ENCODE measurements at places on chromosomes 1 and 21.

DNA sequence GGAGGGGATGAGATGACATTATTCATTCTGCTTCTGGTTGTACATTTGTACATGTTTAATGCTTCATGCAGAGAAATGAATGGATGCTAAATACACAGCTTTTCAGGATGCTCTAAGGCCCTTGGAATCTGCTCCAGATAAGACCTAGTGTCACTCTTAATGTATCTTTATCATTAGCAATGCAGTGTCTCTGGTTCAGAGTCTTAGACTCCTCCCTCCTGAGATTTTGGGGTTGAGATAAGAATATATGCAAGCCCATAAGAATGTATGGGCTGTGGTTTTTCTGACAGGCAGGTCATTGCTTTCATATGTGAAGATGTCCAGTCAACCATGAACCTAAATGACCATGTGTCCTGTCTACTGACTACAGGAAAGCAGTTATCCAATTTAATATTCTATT, 415.5 kb downstream of the RPS6KC1 start:
- DNase-seq, result no peak

GRCh38 chr21:19577381-19577780, 1173.8 kb upstream of the TMPRSS15 start:
- DNase-seq, result no peak

DNA sequence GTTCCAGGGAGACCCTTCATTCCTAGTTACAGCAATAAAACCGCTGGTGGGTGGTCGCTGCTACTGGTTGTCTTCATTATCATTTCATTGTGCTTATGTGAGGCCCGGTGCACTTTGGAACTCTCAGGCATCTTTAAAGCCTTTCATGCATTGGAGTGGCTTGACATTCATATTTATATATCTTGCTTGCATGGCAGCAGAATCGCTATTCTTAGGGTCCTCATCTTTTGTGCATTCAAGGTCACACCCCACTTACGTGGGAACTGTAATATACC, 110.1 kb downstream of the ZBTB18 start:
- DNase-seq, result no peak

DNA sequence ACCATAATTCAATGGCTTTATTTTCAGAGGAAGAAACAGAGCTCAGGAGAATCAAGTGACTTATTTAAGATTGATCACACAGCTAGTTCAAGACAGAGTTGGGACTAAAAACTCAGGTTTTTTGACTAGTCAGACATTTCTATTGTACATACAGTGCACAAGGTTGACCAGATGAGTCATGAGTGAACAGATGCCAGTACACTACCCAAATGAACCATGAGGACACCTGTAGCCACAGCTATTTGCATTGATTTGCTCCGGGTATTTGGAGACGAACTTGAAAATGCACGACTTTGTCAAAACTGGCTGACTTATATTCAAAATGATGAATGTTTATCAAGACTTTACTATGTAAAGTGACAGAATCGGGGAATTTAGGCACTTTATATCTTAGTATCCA, 161.7 kb upstream of the ST6GALNAC5 start:
- no peak for DNase-seq

GRCh38 chr1:174877208-174877673, 122.5 kb upstream of the CACYBP start:
- no peak for DNase-seq

DNA sequence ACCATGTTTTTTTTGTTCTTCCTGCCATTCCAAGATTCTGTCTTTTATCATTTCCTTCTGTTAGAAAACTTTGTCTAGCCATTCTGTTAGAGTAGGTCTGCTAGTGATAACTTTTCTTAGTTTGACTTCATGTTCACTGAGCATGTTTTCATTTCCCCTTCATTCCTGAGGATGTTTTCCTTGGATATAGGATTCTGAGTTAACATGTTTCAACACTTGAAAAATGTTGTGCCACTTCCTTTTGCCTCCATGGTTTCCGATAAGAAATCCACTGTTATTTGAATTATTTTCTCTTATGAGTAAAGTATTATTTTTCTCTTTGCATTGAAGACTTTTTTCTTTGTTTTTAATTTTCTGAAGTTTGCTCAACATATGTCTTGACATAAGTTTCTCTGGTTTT, 66.7 kb downstream of the ATP1A1 start:
- no peak for DNase-seq

- no peak for DNase-seq
Observed at GRCh38 chr1:234841281-234841680, 231.3 kb upstream of the IRF2BP2 start.

DNA sequence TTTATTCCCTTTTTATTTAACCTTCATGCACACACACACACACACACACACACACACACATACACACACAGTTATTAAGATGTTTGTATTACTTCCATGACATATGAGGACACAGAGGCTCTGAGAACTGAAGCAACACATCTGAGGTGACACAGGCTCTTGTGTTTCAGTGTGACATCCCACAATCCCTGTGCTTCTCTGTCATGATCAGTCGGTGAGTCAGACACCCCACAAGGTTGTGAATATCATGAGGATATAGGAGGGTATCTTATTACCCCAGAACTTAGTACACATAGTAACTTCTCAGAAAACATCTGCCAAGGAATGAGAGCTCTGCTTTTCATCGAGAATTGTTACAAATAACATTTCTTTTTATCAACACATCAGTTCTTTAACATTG, 459.3 kb downstream of the PLPP3 start:
- no peak for DNase-seq

DNA sequence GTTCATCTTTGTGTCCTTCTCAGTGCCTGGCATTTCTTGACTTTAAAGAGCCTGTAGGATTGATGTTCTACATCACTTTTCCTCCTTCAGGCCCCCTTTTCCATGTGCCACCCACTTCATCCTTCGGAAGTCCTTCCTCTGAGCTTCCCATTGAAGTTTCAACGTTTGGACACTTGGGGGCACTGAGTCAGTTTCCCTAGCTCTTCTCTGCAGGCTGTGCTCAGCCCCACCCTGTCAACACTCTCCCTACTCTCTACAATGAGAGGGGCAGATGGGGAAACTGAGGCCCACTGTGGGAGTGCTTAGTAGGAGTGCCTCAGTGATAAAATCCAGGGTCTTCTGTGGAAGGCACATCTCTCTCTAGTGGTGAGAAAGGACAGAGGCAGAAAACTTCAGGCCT, 11.9 kb downstream of the KCNJ10 start:
- DNase-seq, result no peak

GRCh38 chr21:42527489-42528158, 14.0 kb downstream of the SLC37A1 start:
- DNase-seq, result no peak

DNA sequence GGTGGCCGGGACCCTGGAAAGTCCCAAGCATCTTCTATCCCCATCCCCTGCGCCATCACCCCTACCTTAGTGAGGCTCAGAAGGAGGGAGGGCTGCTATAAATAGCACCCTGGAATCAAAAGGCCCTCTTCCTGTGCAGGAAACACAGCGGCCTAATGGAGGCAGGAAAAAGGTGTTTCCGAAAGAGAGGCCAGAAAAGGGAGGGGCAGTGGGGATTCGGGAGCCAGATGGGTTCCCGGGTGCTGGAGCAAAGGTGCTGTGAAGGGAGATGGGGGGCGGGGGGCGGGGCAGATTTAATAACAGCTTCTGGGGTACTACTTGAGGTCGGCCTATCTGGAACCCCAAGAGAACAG, 16.6 kb downstream of the NAV1 start:
- DNase-seq, result no peak

Data from AG09319 (cell line).